Pancreas (tissue), 10 donors: ENCODE measurements at places on chromosomes 1 and 21. TPM values are rescaled to one million over a fixed set of nuclear protein-coding genes. Genes with fewer than 3 reads are reported as not detected.
A peak's percentile ranks its signal among the peaks of the same experiment; 100 is the strongest.

The TAF5L gene
- total RNA-seq, result 7.4 TPM

The PDPN gene
- 0.91 TPM for total RNA-seq

DNA sequence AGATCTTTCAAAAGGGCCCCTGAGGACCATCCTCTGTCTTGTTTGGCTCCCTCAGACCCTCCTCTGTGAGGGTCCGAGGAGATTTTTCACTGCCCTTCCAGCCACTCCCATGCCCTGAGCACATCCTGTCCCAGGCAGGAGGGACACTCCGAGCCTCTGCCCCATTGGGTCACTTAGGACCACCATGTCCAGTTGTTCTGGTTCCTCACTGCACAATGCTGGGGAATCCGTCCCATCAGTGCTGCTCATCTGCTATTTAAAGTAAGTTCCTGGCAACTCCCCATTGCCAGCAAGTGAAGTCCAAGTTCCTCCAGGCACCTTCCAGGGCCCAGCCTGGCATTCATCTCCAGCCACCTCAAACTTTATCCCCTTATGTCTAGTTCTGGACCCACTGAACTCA lies 117.5 kb upstream of the GRIK3 start:
- no peak for DNase-seq
- H3K27me3 ChIP-seq, result no peaks in the 10 kb centered on the region
- no peak overlapping the region for H3K27ac ChIP-seq
- no peak overlapping the region for H3K4me3 ChIP-seq
- no peaks in the 10 kb centered on the region for H3K4me1 ChIP-seq

DNA sequence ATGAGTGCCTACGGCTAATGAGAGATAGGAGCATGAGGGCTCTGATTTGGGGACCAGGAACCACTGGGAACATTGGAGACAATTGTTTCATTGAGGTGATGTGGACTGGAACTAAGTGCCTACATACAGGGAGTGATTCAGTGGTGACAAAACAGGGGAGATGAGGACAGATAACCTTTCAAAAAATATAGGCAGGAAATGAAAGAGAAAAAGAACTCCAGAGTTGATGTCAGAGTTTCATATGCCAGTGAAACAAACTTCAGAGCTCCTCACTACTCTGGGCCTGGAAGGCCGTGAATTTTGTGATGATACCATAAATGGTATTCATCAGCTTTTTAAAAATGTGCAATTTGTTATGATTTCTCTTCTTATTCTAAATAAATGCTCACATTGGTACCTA lies 39.3 kb downstream of the FASLG start:
- H3K36me3 ChIP-seq, result no peaks in the 10 kb centered on the region
- H3K4me3 ChIP-seq, result no peak overlapping the region
- no peaks in the 10 kb centered on the region for H3K27me3 ChIP-seq
- DNase-seq, result no peak
- no peaks in the 10 kb centered on the region for H3K4me1 ChIP-seq

The DONSON gene
- total RNA-seq, result 2.6 TPM

DNA sequence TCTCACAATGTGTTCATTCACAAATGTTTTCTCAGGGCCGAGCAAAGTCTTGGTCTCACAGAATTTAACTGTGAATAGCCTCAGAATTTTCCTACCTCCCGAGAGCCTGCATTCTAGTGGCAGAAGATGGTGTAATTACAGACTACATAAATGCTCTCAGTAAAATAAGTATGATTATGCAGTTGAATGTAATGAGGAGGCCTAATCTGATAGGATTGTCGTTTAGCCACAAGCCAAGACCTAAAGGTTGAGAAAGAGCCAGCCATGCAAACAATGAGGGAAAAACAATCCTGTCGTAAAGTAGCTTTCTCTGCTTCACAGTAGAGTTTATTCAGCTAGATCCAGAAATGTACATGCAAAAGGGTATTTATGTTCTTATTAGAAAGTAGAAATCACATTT lies 607.8 kb upstream of the B3GALT2 start:
- H3K27me3 ChIP-seq, result no peaks in the 10 kb centered on the region
- no peaks in the 10 kb centered on the region for H3K4me1 ChIP-seq

GRCh38 chr1:12475947-12476346 lies 142.1 kb downstream of the DHRS3 start:
- DNase-seq, result no peak
- no peaks in the 10 kb centered on the region for H3K36me3 ChIP-seq
- peak overlapping the region; percentile 76 for H3K27ac ChIP-seq
- no peaks in the 10 kb centered on the region for H3K27me3 ChIP-seq

DNA sequence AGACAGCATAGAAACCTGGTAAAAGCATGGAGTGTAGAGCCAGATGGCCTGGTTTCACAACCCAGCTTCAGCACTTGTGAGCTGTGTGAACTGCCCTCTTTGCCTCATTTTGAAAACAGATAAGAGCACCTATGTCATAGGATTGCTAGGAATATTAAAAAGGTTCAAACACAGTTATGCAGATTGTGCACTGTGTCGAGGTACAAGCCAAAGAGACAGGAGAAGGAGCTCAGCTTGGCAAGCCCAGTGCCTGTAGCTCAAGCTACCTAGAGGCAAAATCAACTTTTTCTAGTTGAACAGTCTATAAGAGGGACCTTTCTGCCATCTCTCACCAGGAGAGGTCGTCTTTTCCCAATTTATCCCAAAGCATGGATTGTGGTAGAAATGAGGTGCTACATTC lies 5.0 kb downstream of the CHODL start:
- no peak for DNase-seq
- H3K4me1 ChIP-seq, result no peaks in the 10 kb centered on the region
- H3K27ac ChIP-seq, result no peak overlapping the region
- no peaks in the 10 kb centered on the region for H3K36me3 ChIP-seq

GRCh38 chr1:203663821-203664220 lies 37.2 kb downstream of the ATP2B4 start:
- no peak for DNase-seq
- H3K36me3 ChIP-seq, result no peaks in the 10 kb centered on the region
- peaks cover 9% of the 10 kb centered on the region for H3K4me1 ChIP-seq
- no peaks in the 10 kb centered on the region for H3K27me3 ChIP-seq

GRCh38 chr1:93087532-93087931 lies 8.4 kb downstream of the MTF2 start:
- H3K27me3 ChIP-seq, result no peaks in the 10 kb centered on the region
- no peaks in the 10 kb centered on the region for H3K4me1 ChIP-seq
- no peaks in the 10 kb centered on the region for H3K36me3 ChIP-seq
- no peak for DNase-seq
- H3K4me3 ChIP-seq, result no peak overlapping the region
- no peak overlapping the region for H3K27ac ChIP-seq

The HMGCL gene
- 17.5 TPM for total RNA-seq

DNA sequence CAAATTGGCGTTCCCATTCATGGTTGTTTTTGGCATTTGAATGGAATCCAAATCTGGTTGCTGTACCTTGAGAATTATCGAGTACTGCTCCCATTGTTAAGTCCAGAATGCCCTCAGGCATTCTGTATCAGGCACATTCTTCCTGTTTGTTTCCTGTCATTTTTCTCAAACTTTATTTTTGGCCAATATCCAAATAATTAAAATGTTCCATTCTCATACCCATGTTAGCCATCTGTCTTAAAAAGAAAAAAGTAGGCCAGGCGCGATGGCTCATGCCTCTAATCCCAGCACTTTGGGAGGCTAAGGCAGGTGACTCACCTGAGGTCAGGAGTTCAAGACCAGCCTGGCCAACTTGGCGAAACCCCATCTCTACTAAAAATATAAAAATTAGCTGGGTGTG lies 29.3 kb upstream of the SHISA4 start:
- no peak for DNase-seq
- no peaks in the 10 kb centered on the region for H3K27me3 ChIP-seq
- no peak overlapping the region for H3K27ac ChIP-seq
- H3K4me3 ChIP-seq, result no peak overlapping the region
- peaks cover 19% of the 10 kb centered on the region for H3K36me3 ChIP-seq

The PIGM gene
- total RNA-seq, result 6.9 TPM

GRCh38 chr1:214354440-214355148 lies 73.6 kb downstream of the SMYD2 start:
- H3K4me3 ChIP-seq, result no peak overlapping the region
- H3K27me3 ChIP-seq, result no peaks in the 10 kb centered on the region
- no peak for DNase-seq

The ACTL8 gene
- total RNA-seq, result not detected

DNA sequence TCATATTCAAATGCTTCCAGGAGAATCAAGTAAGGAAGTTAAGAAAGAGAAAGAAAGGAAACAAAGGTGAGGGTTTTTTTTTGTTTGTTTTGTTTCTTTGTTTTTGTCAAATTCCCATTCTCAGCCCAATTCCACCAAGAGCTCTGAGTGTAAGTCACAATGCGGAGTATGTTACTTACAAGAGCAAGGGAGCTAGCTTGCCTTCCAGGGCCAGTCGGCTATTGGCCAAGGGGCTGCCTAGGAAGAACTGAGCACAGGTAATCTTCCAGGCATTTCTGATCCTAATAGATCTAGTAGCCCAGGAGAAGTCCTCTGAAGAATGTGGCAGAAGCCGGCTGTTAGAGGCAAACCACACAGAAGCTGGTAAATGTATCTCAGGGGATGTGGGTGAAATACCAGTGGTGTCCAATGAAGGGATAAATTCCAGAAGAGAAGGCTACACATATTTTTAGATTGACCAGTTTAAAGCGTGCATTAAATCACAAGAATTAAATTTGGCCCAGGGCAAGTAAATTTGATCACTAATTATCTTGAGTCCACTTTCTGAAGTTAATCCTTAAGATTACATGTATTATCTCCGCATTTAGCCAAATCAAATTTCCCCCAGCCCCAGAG lies 239.6 kb upstream of the ADAMTS5 start:
- no peak for DNase-seq
- H3K27ac ChIP-seq, result no peak overlapping the region
- H3K27me3 ChIP-seq, result no peaks in the 10 kb centered on the region
- no peaks in the 10 kb centered on the region for H3K4me1 ChIP-seq
- H3K4me3 ChIP-seq, result no peak overlapping the region

GRCh38 chr1:217214551-217214950 lies 416.3 kb downstream of the GPATCH2 start:
- DNase-seq, result no peak
- no peak overlapping the region for H3K27ac ChIP-seq
- H3K4me1 ChIP-seq, result no peaks in the 10 kb centered on the region
- H3K4me3 ChIP-seq, result no peak overlapping the region
- no peaks in the 10 kb centered on the region for H3K27me3 ChIP-seq
- no peaks in the 10 kb centered on the region for H3K36me3 ChIP-seq

- DNase-seq, result no peak
- no peaks in the 10 kb centered on the region for H3K27me3 ChIP-seq
- no peaks in the 10 kb centered on the region for H3K4me1 ChIP-seq
- H3K27ac ChIP-seq, result no peak within 1 kb of the TSS
- H3K4me3 ChIP-seq, result no peak within 1 kb of the TSS
- H3K36me3 ChIP-seq, result no peaks in the 10 kb centered on the region
These were observed at the start of gene GJB4 for GRCh38 chr1:34759503-34760357. Gene GJB4 (plus strand): TSS chr1:34759740. CDS start chr1:34761255, 1,515 bp downstream.

The C1orf87 gene
- total RNA-seq, result not detected

GRCh38 chr1:88398338-88398737 lies 285.7 kb upstream of the PKN2 start:
- H3K27me3 ChIP-seq, result no peaks in the 10 kb centered on the region
- H3K4me1 ChIP-seq, result no peaks in the 10 kb centered on the region
- DNase-seq, result no peak

The BMP8B gene
- 2.4 TPM for total RNA-seq

GRCh38 chr21:37454869-37455503 lies 88.4 kb downstream of the DYRK1A start:
- no peak overlapping the region for H3K27ac ChIP-seq
- H3K4me1 ChIP-seq, result peaks cover 4% of the 10 kb centered on the region
- no peak for DNase-seq
- H3K4me3 ChIP-seq, result no peak overlapping the region

DNA sequence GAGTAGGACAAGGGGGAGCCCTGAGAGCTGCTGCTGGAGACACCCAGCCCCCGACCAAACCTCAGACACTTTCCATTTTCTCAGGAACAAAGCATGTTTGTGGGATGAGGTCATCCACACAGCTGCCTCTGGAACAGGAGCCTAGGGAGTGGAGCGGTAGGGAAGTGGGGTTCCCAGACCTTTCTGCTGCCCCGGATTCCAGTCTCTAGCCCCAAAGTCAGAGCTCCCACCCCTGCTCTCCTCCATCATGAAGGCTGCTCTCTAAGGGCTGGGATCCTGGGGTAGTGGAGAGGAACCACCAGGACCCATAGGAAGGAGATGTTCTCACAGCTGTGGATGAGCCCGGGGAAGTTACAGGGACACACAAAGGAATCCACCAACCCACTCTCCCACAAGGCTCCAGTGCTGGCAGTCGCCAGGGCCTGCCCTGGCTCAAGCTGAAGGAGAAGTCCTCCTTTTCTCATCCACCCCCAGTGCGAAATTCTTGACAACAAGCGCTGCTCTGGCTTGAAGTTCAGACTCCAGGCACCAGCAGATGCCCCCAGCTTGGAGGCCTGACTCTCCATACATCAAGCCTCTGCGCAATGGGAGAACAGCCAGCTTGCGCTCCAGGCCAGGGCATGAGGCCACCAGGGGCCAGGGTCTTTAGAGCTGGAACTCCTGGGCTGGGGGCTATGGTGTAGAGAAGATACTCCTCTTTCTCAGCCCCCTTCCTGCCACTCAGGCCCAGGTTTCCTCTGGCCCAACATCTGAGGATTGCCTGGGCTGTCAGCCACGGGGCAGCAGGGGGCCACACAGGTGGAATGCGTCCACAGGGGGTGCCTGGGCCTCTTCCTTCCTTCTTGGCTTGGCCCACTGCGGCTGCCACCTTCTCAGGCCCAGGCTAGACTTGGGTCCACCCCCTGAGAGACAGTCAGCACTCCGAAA lies 4.5 kb downstream of the FHL3 start:
- H3K36me3 ChIP-seq, result no peaks in the 10 kb centered on the region
- no peak overlapping the region for H3K4me3 ChIP-seq
- no peak overlapping the region for H3K27ac ChIP-seq
- no peaks in the 10 kb centered on the region for H3K27me3 ChIP-seq
- H3K4me1 ChIP-seq, result no peaks in the 10 kb centered on the region

GRCh38 chr1:236066828-236067386 lies 2.0 kb upstream of the NID1 start:
- no peak overlapping the region for H3K27ac ChIP-seq
- H3K4me1 ChIP-seq, result no peaks in the 10 kb centered on the region
- no peak overlapping the region for H3K4me3 ChIP-seq
- no peaks in the 10 kb centered on the region for H3K36me3 ChIP-seq
- no peak for DNase-seq
- no peaks in the 10 kb centered on the region for H3K27me3 ChIP-seq

GRCh38 chr1:48471691-48472576 lies at the start of gene SPATA6:
Gene SPATA6 (minus strand): TSS chr1:48472204. CDS start chr1:48472008, 196 bp downstream.
- H3K36me3 ChIP-seq, result no peaks in the 10 kb centered on the region
- peak; percentile 99 for DNase-seq
- H3K4me1 ChIP-seq, result peaks cover 23% of the 10 kb centered on the region
- H3K27ac ChIP-seq, result peak within 1 kb of the TSS; percentile 85
- no peaks in the 10 kb centered on the region for H3K27me3 ChIP-seq
- H3K4me3 ChIP-seq, result peak within 1 kb of the TSS; percentile 64

The THBS3 gene
- total RNA-seq, result 14.1 TPM

The TMOD4 gene
- 0.81 TPM for total RNA-seq

The FCRL4 gene
- not detected for total RNA-seq

The IGSF21 gene
- total RNA-seq, result not detected
